Natural killer cell treated with Interleukin-12 subunit alpha and Interleukin-12 subunit beta and Interleukin-15 and Interleukin-18, amount 100 ng/mL, for 72 hours (primary cell): ENCODE measurements at places on chromosomes 16 and 17.

- H3K4me3 ChIP-seq: no peak overlapping the region
- no peaks in the 10 kb centered on the region for H3K4me1 ChIP-seq
- H3K36me3 ChIP-seq: no peaks in the 10 kb centered on the region
- peaks cover 15% of the 10 kb centered on the region for H3K27me3 ChIP-seq
- no peak overlapping the region for H3K27ac ChIP-seq
Observed at GRCh38 chr16:12837756-12838155, 34.1 kb upstream of the CPPED1 start.

DNA sequence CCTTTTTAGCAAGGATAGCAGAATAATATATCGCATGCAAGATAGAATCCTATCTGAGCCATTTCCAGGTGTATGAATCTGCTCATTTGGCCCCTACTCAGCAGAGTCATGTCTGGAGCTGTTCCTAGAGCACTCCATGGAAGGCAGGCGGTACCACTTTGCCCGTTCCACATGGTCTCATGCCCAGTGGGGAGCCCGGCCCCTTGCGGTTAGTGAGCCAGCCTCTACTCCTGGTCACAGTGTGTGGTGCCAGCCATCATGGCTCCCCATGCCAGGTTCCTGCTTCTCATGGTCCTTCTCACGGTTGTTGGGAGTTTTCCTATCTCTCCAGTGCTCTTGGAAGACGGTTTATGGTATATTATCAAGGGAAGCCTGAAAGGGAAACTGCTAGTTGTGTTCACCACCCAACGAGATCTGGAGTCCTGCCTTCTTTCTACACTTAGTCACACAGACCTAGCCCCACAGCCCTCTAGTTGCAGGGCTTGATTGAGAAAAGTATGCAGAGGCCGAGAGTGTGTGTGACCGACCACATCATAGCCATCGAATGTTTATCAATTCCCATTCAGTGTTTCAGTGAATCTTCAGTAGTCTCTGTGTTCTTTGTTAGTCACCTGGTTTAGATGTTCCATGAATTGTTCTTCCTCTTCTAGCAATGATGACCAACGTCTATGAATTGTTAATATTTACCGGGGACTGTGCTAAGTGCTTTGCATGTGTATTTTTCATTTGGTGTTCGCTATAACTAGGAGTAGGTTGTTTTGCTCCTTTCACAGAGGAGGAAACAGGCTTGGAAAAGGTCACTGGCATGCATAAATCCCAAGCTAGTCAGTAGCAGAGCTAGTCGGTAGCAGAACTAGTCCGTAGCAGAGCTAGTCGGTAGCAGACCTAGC is 9.6 kb downstream of the JPT2 start:
- no peak overlapping the region for H3K27ac ChIP-seq
- DNase-seq: no peak
- H3K4me3 ChIP-seq: no peak overlapping the region
- H3K27me3 ChIP-seq: no peaks in the 10 kb centered on the region

DNA sequence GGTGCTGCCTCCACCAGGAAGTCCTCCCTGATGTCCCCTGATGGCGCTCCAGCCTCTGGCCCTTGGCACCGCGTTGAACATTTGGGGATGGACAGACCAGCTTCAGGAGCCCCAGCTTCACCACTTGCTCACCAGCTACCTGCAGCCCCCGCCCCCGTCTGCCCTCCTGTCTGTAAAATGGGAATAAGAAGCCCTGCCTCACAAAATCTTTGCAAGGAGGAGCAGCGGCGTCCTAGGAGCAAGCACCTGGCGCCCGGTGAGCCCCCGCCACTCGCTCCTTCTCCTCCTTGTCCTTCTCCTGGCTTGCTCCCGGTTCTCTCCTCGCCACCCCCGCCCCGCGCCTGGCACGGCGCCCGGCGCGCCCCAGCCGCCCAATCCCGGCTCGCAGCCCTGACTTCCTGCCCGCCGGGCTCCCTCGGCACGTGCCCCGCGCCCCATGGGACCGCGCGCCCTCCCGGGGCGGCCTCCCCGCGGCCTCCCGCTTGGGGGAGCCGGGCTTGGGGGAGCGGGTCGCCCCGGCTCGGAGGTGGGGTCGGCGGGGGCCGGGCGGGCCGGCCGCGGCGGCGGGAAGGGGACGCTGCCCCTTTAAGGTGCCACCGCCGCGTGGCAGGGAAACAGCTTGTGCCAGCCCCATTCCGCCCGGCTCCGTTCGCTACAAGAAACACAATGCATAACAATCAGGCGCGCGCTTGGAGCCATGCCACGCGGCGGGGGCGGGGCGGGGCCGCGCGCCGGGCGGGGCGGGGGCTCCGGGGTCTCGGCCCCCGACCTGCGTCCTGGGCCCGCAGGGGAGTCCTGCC is 9.1 kb upstream of the PPP1R1B start:
- H3K27me3 ChIP-seq: peaks cover 18% of the 10 kb centered on the region
- DNase-seq: no peak
- H3K36me3 ChIP-seq: no peaks in the 10 kb centered on the region
- H3K4me1 ChIP-seq: peaks cover 13% of the 10 kb centered on the region

- H3K4me3 ChIP-seq: no peak overlapping the region
- H3K27me3 ChIP-seq: no peaks in the 10 kb centered on the region
- H3K27ac ChIP-seq: no peak overlapping the region
- H3K4me1 ChIP-seq: no peaks in the 10 kb centered on the region
- H3K36me3 ChIP-seq: no peaks in the 10 kb centered on the region
Observed at GRCh38 chr16:11403534-11403795, 58.2 kb downstream of the RMI2 start.
